ENCODE measurements at places on chromosomes 7 and 10.
A peak's percentile ranks its signal among the peaks of the same experiment; 100 is the strongest.

DNA sequence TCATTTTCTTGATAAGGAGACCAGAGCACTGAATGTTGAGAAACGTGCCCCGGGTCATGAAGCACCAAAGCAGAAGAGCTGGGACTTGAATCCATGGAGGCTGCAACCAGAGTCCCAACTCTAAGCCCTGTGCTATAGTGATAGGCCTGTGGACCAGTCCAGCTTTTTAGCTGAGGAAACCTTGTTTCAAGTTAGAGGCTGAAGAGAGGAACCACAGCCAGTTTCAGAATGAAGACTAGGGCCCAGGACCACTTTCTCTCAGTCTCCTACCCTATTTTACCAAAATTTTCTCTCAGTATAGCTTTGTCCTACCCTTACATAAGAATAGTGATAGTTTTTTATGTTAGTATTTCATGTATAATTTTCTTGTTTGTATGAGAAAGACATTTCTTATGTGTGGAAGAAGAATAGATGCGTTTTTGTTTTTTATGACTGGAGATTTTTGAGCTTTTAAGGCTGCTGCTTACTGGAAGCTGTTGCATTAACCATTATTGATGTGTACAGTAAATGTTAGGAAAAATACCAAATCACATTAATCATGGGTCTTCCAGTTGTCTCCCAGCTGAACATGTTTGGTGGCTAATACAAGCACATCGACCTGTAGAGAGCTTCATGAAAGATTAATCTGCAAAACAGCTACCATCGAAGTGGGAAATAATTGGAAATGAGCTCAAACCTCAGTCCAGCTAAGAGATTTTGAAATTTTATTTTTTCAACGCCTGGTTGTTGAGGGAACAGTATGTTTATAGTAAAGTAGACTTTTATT, 45.0 kb upstream of the CSTF2T start:
- no peak overlapping the region for H3K27ac ChIP-seq
- H3K4me3 ChIP-seq: no peak overlapping the region
- no peaks in the 10 kb centered on the region for H3K4me1 ChIP-seq
- no peak for DNase-seq
- no peaks in the 10 kb centered on the region for H3K36me3 ChIP-seq
- H3K27me3 ChIP-seq: no peaks in the 10 kb centered on the region

DNA sequence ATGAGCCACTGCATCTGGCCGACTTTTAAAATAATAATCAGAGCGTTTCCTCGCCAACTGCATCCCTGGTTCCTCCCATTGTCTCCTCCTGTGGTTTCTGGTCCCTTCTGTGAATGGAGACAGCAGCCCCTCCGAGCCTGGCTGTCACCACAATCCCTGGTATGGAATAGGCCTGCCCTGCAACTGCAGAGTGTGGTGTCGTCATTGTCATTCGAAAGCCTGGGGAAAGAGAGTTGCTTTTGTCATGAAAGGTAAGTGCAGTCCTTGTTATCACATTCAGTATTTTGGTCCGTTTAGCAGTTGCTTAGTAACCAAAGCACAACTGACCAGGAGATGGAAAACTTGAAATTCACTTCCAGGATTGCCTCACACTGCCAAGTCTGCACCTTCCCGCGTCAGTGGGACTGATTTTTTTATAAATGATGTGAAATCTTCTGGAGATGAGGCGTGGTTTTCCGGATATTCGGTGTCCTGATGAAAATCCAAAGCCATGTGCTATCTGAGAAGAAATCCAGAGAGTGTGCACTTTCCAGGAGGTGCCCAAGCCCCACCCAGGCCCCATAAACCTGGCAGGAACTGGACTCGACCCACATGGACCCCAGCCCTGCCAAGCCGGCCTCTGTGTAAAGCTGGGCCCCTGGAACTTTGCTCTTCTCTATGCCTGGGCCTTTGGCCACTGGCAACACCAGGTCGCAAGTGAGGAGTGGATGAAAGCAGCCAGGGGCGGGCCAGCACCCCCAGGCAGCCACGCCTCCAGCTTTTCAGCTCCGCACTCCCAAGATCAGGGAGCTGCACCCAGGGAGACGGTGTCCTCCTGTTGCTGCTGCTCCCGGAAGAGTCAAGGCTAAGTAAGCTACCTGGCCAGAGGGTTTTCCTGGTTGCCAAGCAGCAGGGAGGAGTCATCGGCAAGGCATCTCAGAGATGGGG, 133.7 kb upstream of the SH2B2 start:
- H3K27ac ChIP-seq: peak overlapping the region; percentile 89
- peaks cover 2% of the 10 kb centered on the region for H3K36me3 ChIP-seq
- H3K27me3 ChIP-seq: no peaks in the 10 kb centered on the region
- H3K4me1 ChIP-seq: peaks cover 57% of the 10 kb centered on the region

DNA sequence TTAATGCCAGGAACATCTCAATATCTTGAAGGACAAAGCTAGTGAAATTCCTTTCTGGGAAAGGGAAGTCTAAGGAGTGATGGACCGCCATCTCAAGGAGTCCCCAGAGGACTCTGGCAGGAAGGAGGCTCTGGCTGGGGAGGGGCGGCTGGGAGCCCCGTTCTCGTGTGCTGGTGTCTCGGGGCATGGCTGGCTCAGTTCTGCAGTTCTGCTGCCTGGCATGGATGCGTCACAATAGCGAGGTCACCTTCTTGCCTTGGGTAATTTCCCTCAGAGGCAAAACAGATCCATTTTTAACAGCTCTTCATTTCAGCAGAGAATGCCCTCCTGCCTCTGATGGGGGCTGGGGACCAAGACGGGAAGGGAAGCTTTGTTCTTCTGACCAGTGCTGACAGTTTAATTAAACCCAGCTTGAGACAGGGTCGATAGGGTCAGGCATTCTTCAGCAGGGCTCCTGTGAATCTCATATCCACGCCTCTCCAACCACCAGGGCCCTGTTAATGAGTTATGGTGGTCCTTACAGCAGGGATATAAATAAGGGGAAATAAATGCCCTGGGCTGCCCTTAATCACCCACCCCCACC, 35.7 kb downstream of the SLIT1 start:
- no peak overlapping the region for H3K27ac ChIP-seq
- no peak for DNase-seq
- no peaks in the 10 kb centered on the region for H3K36me3 ChIP-seq
- H3K4me1 ChIP-seq: no peaks in the 10 kb centered on the region

DNA sequence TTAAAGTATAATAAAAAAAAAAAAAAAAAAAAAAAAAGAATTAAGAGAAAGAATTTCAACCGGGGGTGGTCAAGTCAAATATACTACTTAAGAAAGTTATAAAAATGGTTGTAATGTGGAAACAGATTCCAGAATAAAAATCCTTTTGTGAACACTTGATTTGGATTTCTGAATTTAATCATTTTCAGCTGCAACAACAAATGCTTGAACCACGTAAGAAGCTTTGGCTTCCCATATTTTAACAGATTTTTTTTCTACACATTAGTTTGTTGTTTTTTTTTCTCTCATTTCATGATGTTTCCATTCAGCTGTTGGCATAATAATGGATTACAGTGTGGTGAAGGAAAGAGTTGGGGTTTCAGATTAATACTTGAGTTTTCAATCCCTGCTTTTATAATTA, 137.3 kb upstream of the AGR3 start:
- no peaks in the 10 kb centered on the region for H3K4me1 ChIP-seq
- no peaks in the 10 kb centered on the region for H3K27me3 ChIP-seq
- H3K27ac ChIP-seq: no peak overlapping the region
- no peak for DNase-seq

DNA sequence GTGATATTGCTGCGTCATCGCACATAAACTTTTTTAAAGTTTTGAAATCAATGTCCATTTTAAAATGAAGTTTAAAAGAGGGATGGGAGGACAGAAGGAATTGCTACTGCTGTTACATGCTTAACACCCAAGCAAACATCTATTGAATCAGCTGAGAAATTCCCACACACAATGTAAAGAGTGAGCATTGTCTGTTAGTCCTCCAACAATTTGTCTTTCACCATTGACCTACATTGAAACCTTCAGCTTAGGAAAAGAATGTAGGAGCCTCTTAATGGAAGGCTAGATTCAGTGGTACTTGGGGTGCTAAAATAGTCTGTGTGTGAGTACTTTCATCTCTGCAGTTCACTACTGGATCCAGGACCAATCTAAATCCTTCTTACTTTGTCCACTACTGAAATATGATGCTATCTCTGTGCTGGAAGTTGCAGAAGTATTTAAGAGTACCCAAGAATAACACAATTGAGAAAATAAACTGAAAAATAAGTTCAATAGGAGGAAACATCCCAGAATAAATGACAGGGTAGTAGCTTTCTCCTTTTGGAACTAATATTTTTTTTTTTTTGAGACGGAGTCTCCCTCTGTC, 23.8 kb upstream of the FBXW4 start:
- no peaks in the 10 kb centered on the region for H3K27me3 ChIP-seq
- H3K27ac ChIP-seq: no peak overlapping the region
- DNase-seq: no peak
- no peaks in the 10 kb centered on the region for H3K36me3 ChIP-seq

- H3K27ac ChIP-seq: peak overlapping the region; percentile 75
- H3K27me3 ChIP-seq: no peaks in the 10 kb centered on the region
- no peak for DNase-seq
- peaks cover 35% of the 10 kb centered on the region for H3K36me3 ChIP-seq
Observed at GRCh38 chr7:149196705-149197171, 1.4 kb downstream of the ZNF282 start.

GRCh38 chr7:2224491-2224928, 8.2 kb downstream of the MAD1L1 start:
- H3K36me3 ChIP-seq: peaks cover 58% of the 10 kb centered on the region
- DNase-seq: no peak
- H3K4me3 ChIP-seq: no peak overlapping the region
- H3K27me3 ChIP-seq: no peaks in the 10 kb centered on the region
- H3K27ac ChIP-seq: no peak overlapping the region

DNA sequence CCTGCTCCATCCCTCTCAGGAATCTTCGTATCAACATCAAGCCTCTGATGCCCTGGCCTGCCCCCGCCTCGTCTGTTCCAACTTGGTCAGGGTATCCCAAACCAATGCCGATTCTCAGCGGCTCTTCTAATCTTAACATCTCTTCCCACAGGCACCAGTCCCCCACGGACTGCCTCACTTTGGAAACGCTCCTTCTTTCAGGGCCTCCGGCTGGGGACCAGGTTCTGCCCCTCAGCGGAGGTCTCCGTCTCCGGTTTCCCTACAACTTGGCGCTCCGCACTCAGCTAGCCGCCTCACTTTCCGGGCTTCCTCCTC, 488 bp downstream of the ABCF2 start:
- no peaks in the 10 kb centered on the region for H3K27me3 ChIP-seq
- H3K4me3 ChIP-seq: peak overlapping the region; percentile 66
- H3K4me1 ChIP-seq: peaks cover 14% of the 10 kb centered on the region
- peaks cover 33% of the 10 kb centered on the region for H3K36me3 ChIP-seq
- H3K27ac ChIP-seq: no peak overlapping the region

DNA sequence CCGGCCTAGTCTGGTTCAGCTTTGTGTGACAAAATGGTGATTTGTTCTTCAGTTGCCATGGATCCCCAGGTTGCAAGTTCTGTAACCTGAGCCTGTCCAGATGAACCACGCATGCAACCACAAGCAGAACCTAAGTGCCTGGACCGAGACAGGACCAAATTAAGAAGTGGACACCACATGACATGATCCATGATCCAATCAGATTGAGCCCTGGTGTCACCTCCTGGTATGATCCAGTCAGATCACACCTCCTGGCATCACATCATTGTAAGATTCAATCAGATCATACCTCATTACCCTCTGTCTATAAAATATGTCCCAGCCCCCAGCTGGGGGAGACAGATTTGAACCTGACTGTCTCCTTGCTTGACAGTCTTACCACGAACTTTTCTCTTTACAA, 70.0 kb downstream of the MALSU1 start:
- peak overlapping the region; percentile 78 for H3K27ac ChIP-seq
- no peaks in the 10 kb centered on the region for H3K27me3 ChIP-seq
- no peak overlapping the region for H3K4me3 ChIP-seq
- no peaks in the 10 kb centered on the region for H3K36me3 ChIP-seq

GRCh38 chr7:19982841-19983835, 209.7 kb upstream of the TMEM196 start:
- H3K36me3 ChIP-seq: no peaks in the 10 kb centered on the region
- H3K4me3 ChIP-seq: no peak overlapping the region
- no peak overlapping the region for H3K27ac ChIP-seq
- DNase-seq: peak; percentile 10
- no peaks in the 10 kb centered on the region for H3K27me3 ChIP-seq
- no peaks in the 10 kb centered on the region for H3K4me1 ChIP-seq

Data from large intestine (tissue), 12 donors.